ENCODE measurements at places on chromosomes 2 and 18. TPM values are rescaled to one million over a fixed set of nuclear protein-coding genes. Genes with fewer than 3 reads are reported as not detected.

Gene PTPN4
- 39.3 TPM for total RNA-seq

Gene IL1F10
- not detected for total RNA-seq

Gene ZAP70
- 2.4 TPM for total RNA-seq

Gene LAMA3
- total RNA-seq, result 0.35 TPM

Gene SCLY
- total RNA-seq, result 46.1 TPM

Gene GPR39
- 0.25 TPM for total RNA-seq

Gene ZSCAN30
- 14.6 TPM for total RNA-seq

GRCh38 chr2:218428846-218429558, 10.1 kb downstream of the VIL1 start:
- no peaks in the 10 kb centered on the region for H3K36me3 ChIP-seq
- H3K4me1 ChIP-seq, result no peaks in the 10 kb centered on the region

DNA sequence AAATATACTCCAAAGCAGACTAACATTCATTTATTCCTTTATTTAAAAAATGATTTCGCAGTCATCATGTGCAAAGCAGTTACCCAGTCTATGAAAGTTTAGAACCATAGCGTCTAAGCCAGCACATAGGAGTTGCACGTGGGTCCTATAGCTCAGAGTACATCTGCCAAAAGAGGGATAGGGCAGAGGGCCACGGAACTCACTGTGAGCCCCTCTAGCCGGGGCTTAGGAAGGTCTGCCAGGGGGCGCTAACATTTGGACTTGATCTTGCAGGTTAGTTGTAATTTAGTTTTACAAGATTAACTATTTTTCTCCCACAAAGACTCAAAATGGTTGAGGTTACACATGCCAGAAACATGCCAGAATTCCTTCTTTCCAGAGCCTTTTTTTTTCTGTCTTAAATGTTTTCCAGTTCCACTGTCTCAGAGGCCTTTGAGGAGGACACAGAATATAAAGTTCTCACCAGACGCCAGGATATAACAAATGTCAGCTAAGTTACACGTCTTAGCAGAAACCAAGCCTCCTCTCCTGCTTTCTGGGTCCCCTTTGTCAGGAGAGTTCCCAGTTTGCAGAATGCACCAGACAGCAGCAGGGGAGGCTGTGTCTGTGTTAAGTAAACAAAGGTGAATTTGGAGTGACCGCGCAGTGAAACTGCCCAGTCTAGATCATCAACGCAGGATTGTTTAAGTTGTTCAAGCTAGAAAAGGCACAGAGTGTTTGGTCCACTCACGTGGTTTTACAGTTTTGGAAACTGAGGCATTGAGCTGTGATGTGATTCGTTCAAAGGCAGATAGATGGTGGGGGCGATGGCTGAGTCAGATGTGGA, 292.0 kb downstream of the PRKCE start:
- no peak overlapping the region for H3K27ac ChIP-seq
- no peak for DNase-seq
- no peaks in the 10 kb centered on the region for H3K27me3 ChIP-seq
- H3K36me3 ChIP-seq, result no peaks in the 10 kb centered on the region
- H3K4me1 ChIP-seq, result peaks cover 32% of the 10 kb centered on the region
- no peak overlapping the region for H3K4me3 ChIP-seq

GRCh38 chr2:182866461-182867406, at the start of gene FRZB:
Gene FRZB (minus strand): TSS chr2:182866637. CDS start chr2:182866552, 85 bp downstream.
- peaks cover 74% of the 10 kb centered on the region for H3K4me1 ChIP-seq
- peak within 1 kb of the TSS; percentile 89 for H3K4me3 ChIP-seq
- H3K27ac ChIP-seq, result peak within 1 kb of the TSS; percentile 96
- DNase-seq, result peak; percentile 60

GRCh38 chr18:45050712-45051601, 370.3 kb downstream of the SETBP1 start:
- no peak overlapping the region for H3K4me3 ChIP-seq
- H3K36me3 ChIP-seq, result peaks cover 17% of the 10 kb centered on the region
- H3K27ac ChIP-seq, result no peak overlapping the region
- peaks cover 14% of the 10 kb centered on the region for H3K4me1 ChIP-seq
- H3K27me3 ChIP-seq, result no peaks in the 10 kb centered on the region

GRCh38 chr2:118577202-118577601, 270.2 kb downstream of the EN1 start:
- H3K27me3 ChIP-seq, result peaks cover 34% of the 10 kb centered on the region
- no peak overlapping the region for H3K4me3 ChIP-seq
- H3K4me1 ChIP-seq, result no peaks in the 10 kb centered on the region
- DNase-seq, result no peak
- H3K27ac ChIP-seq, result no peak overlapping the region
- H3K36me3 ChIP-seq, result no peaks in the 10 kb centered on the region

DNA sequence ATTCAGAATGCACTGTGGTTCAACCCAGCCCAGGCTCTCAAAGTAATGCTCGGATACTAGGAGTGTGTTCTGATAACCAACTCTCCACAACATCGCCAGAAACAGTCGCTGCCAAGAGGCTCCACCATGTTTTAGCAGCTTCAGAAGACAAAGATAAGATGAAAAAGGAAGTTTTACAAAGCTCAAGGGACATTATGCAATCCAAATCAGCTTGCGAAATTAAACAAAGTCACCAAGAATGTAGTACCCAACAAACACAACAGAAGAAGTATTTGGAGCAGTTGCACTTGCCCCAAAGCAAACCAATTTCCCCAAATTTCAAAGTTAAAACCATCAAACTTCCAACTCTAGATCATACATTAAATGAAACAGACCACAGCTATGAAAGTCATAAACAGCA, 360.9 kb downstream of the XIRP2 start:
- no peak overlapping the region for H3K4me3 ChIP-seq
- H3K27me3 ChIP-seq, result peaks cover 3% of the 10 kb centered on the region
- H3K4me1 ChIP-seq, result no peaks in the 10 kb centered on the region
- DNase-seq, result no peak

DNA sequence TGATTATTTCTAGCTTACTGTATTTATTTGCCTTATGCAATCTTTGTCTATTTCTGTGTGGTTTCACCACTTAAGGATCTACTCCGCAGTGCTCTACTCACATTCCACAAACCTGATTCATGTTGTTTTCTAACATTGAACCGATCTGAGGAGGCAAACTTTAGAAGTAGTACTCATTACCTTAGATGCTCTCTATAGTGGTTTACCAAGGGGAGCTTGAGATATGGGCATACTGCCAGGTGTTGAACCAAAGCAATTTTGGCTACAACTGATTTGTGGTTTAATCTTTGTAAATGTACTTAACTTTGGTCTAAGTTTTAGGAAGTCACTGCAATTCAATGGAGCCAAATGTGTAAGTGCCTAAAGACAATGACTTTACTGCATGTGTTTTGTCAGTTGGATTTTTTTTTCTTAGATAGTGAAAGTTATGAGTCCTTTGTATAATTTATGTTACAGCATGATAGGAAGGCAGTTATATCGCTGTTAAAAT, 50.1 kb downstream of the MAP2 start:
- no peak overlapping the region for H3K4me3 ChIP-seq
- H3K4me1 ChIP-seq, result no peaks in the 10 kb centered on the region
- no peak for DNase-seq
- no peaks in the 10 kb centered on the region for H3K27me3 ChIP-seq
- peaks cover 3% of the 10 kb centered on the region for H3K36me3 ChIP-seq
- no peak overlapping the region for H3K27ac ChIP-seq

DNA sequence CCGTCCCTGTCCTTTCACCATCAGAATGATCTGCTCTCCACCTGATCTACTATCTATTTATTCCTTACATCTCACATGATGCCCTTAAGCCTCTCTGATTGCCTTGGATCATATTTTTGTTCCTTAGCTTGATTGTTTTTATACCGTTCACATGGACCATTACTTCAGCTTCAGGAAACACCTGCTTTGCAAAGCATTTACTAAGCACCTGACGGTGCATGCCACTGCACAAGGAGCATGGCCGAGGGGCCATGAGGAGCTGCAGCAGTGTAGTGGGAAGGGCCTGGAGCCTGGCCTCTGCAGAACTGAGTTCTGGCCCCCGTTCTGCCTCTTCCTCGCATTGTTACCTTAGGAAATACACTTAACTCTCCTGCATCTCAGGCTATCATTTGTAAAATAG, 124.1 kb upstream of the NDUFV2 start:
- no peak overlapping the region for H3K4me3 ChIP-seq
- H3K36me3 ChIP-seq, result no peaks in the 10 kb centered on the region
- no peak for DNase-seq
- H3K27me3 ChIP-seq, result no peaks in the 10 kb centered on the region

- no peaks in the 10 kb centered on the region for H3K27me3 ChIP-seq
- DNase-seq, result no peak
- no peak overlapping the region for H3K27ac ChIP-seq
Measured at GRCh38 chr2:156653675-156654074, 217.5 kb downstream of the GPD2 start.

- H3K4me1 ChIP-seq, result peaks cover 18% of the 10 kb centered on the region
- H3K27me3 ChIP-seq, result no peaks in the 10 kb centered on the region
- H3K4me3 ChIP-seq, result no peak overlapping the region
- H3K27ac ChIP-seq, result no peak overlapping the region
- DNase-seq, result no peak
Measured at GRCh38 chr2:145116056-145116455, 596.1 kb upstream of the ZEB2 start.

DNA sequence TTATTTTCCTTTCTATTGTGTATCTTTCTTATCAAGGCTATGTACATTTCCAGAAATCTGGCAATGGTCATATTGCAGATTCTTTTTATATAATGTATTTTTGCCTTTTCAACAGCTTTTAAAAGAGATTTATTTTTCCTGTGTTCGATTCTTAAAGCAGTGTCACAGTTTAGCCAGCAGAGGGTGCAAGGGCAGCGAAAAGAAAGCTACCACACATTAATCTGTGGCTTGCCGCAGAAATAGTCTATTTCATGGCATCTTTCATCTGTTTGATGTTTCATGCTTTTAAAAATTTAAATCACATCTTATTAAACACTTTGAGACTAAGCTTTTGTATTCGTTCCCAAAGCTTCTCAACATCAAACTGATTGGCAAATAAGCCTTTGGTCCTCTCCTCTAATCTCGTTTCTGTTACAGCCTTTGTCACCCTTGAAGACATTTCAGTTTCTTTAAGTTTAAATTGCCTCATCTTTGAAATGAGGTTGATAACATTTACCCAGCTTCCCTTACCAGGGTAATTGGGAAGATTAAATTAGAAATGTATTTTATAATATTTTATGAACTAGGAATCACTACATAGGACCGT, 73.3 kb downstream of the PIK3C3 start:
- H3K4me3 ChIP-seq, result no peak overlapping the region
- peaks cover 4% of the 10 kb centered on the region for H3K4me1 ChIP-seq
- no peak overlapping the region for H3K27ac ChIP-seq
- peak; percentile 9 for DNase-seq

GRCh38 chr2:171798156-171798820, 95.8 kb downstream of the SLC25A12 start:
- peak overlapping the region; percentile 74 for H3K27ac ChIP-seq
- no peaks in the 10 kb centered on the region for H3K27me3 ChIP-seq
- no peaks in the 10 kb centered on the region for H3K36me3 ChIP-seq
- peak overlapping the region; percentile 23 for H3K4me3 ChIP-seq

DNA sequence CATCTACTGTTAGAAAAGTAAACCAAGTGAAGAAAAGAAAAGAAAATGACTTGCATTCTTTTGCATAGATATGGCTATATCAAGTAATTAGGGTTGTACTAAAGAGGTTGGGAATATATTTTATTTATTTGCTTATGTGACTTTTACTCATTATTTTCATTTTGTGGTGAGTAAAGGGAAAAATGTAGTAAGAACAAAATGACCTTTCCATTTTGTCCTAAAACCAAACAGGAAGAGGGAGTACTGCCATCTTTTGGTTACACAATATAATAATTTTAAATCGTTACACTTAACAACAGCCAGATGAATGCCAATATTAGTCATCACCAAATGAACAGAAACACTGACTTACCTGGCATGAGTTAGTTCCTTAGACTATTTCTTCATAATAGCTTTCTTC, 47.3 kb upstream of the NDUFV2 start:
- peaks cover 1% of the 10 kb centered on the region for H3K36me3 ChIP-seq
- DNase-seq, result no peak

GRCh38 chr2:61045226-61045625, 20.4 kb upstream of the SANBR start:
- H3K36me3 ChIP-seq, result peaks cover 15% of the 10 kb centered on the region
- H3K4me3 ChIP-seq, result no peak overlapping the region
- no peaks in the 10 kb centered on the region for H3K27me3 ChIP-seq
- no peak for DNase-seq

GRCh38 chr2:70143314-70144150, 47.3 kb downstream of the C2orf42 start:
- no peak for DNase-seq
- H3K4me1 ChIP-seq, result peaks cover 30% of the 10 kb centered on the region
- H3K27ac ChIP-seq, result peak overlapping the region; percentile 99
- no peaks in the 10 kb centered on the region for H3K36me3 ChIP-seq
- peak overlapping the region; percentile 83 for H3K4me3 ChIP-seq

- no peak overlapping the region for H3K27ac ChIP-seq
- no peak overlapping the region for H3K4me3 ChIP-seq
- no peak for DNase-seq
- no peaks in the 10 kb centered on the region for H3K27me3 ChIP-seq
- no peaks in the 10 kb centered on the region for H3K36me3 ChIP-seq
Measured at GRCh38 chr2:140185076-140185475, 1404.9 kb upstream of the NXPH2 start.

GRCh38 chr2:239261356-239261755, 139.5 kb downstream of the HDAC4 start:
- H3K4me1 ChIP-seq, result peaks cover 68% of the 10 kb centered on the region
- no peak for DNase-seq
- H3K27ac ChIP-seq, result no peak overlapping the region
- no peaks in the 10 kb centered on the region for H3K27me3 ChIP-seq
- H3K4me3 ChIP-seq, result no peak overlapping the region
- H3K36me3 ChIP-seq, result peaks cover 11% of the 10 kb centered on the region

DNA sequence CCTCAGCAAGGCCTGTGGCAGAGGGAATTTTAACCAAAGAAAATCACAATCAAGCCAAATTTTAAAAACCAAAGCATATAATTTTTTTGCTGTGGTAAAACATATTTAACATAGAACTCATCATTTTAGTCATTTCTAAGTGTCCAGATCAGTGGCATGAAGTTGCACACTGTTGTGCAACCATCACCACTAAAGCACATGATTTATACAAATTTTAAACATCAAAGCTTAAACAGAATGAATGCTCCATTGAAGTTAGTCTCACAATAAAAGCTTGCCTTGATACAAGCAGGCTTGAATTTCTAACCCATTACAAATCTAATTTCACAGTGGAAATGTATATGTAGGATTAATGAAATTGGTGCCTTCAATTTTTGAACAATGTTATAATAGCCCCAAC, 31.2 kb downstream of the FTCDNL1 start:
- no peaks in the 10 kb centered on the region for H3K4me1 ChIP-seq
- no peak for DNase-seq
- H3K27ac ChIP-seq, result no peak overlapping the region
- no peaks in the 10 kb centered on the region for H3K27me3 ChIP-seq
- no peak overlapping the region for H3K4me3 ChIP-seq

DNA sequence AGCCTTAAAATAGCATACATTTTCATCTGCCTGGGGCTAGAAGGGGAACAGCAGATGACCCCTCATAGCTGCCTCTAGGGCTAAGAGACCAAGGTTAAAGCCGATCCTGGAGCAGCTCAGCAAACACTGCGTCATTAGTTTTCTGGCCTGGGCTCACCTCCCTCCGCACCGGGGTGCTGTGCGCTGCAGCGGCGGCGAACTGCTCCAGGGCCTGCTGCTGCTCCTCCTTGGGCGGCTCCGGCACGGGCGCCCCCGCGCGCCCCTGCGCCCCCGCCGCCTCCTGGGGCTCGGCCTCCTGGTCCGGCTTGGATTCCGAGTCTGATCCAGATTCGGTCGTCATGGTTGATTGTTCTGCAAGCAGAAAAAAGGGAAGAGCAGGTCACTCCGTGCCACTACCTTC, 55.0 kb downstream of the EPB41L3 start:
- H3K27me3 ChIP-seq, result no peaks in the 10 kb centered on the region
- peaks cover 8% of the 10 kb centered on the region for H3K36me3 ChIP-seq
- H3K27ac ChIP-seq, result no peak overlapping the region
- no peaks in the 10 kb centered on the region for H3K4me1 ChIP-seq
- no peak overlapping the region for H3K4me3 ChIP-seq
- no peak for DNase-seq
